NB4 (cell line): ENCODE measurements at places on chromosomes 3 and 15.

DNA sequence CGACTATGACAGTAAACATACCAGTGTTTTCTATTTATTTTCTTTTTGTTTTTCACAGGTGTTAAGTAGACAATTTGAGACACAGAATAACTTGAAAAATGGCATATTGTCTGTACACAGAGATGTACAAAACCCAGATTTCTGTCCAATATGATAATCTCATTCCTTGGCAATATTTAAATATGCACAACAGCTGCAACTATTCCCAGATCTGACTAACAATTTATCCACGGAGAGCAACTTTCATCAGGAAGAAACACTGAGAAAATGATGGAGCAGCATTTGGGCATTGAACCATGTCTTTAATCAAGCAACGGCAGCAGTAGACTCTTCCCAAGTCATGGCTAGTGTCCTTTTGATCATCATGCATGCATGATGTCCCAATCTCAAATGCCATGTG, 452.6 kb downstream of the ZPLD1 start:
- DNase-seq: no peak

DNA sequence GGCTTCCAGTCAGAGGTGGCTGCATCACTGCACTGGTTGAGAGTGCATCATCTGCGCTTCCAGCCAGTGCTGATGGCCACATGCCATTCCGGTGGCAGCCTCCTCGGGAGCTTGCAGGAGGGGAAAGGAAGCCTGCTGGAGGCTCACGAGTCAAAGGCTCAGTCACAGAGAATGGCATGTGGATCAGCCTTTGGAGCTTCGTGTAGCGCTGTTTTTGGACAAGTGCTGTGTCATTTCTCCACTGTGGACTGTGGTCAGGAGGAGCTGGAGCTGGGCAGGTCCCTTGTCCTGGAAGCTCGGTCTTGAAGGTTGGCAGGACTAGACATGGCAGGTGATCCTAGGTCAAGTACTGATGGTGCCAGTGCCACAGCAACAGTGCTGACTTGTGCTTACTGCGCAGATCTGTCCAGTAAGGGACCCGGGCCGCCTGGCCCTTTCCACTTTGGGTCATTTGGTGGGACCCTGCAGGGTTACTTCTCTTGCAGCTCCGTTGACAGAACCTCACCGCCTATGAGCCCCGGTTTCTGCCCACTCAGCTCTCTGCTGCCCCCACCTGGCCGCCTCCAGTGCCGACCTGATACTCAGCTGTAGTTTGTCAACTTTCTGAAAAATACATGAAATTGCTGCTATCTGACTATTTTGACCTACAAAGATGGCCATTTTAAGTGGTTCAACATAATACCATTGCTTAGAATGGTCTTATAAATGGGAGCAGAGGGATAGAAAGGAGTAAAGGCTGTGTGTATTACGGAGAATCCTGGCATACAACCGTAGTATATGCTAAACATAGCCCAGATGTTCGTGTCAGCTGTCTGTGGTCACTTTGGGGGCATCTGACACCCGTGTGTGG, 27.6 kb upstream of the TRPM1 start:
- peak; percentile 79 for DNase-seq

DNA sequence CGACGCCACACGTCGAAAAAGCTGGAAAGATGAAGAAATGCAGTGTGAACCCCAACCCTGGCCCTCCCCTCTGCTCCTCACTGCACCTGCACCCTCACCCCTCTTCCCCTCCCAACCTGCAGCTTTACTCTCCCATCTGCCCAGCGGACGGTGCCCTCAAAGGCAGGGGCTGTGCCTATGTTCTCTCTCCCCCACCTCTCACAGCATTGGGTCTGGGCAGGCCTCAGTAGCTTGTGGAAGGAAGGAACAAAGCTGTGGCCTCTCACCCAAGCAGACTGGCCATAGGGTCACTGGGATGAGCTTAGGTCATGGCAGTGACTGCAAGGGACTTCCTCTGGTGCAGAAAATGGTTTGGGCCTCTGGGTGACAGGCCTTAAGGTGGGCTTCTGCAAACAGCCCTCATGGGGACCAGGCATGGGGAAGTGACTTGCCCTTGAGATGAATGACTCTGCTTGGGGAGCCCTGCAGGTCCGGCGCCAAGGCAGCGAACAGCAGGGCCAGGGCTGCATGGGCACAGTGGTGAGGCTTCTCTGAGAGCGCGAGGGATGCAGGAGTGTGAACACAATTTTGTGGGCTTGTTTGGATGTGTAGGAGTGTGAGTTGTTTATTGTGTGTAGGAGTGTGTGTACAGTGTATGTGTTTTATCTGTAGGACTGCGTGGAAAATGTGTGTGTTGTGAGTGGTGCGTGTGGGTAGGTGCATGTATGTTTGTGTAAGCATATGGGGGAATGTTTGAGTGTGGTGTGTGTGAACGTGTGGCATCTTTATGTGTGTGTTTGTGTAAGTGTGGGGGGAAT, 29.2 kb downstream of the SRPRB start:
- no peak for DNase-seq

GRCh38 chr3:46970391-46971091, 6.0 kb downstream of the CCDC12 start:
- no peak for DNase-seq

- DNase-seq: no peak
Measured at GRCh38 chr3:101868534-101869464, 19.5 kb downstream of the NFKBIZ start.

- peak; percentile 29 for DNase-seq
Measured at GRCh38 chr3:19348941-19349564, 200.7 kb downstream of the KCNH8 start.

DNA sequence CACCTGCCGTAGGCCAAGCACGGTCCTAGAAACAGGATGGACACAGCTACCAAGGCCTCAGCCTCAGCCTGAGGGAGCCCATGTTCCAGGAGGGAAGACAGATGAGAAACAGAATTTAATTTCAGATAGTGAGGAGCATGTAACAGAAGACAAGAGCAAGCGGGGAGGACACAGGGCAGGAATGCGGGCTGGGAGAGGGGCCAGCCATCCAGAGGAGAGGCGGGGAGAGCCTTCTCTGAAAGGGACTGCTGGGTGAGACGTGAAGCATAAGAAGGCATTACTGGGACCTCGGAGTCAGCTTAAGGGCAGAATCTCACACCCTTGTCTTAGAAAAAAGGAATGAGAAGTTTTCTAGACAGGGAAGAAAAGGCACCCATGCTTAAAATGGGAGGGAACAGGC, 271.7 kb upstream of the NSMCE3 start:
- DNase-seq: no peak

- no peak for DNase-seq
Measured at GRCh38 chr3:142285083-142285517, 59.7 kb upstream of the GK5 start.

DNA sequence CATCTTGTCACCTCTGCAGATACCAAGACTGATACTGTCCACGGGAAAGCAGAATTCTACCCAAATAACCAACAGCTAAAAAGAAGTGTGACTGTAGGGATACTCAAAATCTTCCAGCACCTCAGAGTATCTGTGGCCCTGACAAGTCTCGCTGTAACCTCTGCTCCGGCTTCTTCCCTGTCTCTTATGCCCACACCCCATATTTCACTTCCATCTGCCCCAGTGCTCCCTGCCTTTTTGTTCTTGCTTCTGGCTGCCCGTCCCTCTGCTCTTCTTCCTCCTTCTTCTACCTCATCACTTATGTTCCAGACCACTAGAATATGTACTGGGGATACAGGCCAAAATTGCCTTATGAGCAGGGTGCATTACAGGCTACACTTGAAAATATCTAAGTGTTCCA, 45.4 kb downstream of the CRTAP start:
- no peak for DNase-seq

GRCh38 chr15:66670762-66671580, 31.1 kb upstream of the SMAD6 start:
- no peak for DNase-seq

DNA sequence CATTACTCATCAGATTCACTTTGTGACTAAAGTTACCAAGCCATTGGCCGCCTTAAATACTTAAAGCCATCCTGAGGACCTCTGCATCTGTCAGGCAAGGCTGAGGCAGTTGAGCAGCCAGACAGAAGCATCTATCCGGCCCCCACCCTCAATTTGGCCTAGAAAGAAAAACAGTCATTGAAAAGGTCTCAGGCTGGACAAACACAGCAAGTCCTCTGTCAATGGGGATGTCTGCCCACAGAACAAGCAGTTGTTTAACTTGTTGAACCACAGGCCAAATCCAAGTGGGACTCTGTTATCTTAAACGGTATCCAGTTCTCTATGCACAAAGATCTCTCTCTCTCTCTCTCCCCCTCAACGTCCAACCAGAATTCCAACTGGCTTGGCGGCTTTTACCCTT, 2.8 kb downstream of the ZIC4 start:
- DNase-seq: no peak

DNA sequence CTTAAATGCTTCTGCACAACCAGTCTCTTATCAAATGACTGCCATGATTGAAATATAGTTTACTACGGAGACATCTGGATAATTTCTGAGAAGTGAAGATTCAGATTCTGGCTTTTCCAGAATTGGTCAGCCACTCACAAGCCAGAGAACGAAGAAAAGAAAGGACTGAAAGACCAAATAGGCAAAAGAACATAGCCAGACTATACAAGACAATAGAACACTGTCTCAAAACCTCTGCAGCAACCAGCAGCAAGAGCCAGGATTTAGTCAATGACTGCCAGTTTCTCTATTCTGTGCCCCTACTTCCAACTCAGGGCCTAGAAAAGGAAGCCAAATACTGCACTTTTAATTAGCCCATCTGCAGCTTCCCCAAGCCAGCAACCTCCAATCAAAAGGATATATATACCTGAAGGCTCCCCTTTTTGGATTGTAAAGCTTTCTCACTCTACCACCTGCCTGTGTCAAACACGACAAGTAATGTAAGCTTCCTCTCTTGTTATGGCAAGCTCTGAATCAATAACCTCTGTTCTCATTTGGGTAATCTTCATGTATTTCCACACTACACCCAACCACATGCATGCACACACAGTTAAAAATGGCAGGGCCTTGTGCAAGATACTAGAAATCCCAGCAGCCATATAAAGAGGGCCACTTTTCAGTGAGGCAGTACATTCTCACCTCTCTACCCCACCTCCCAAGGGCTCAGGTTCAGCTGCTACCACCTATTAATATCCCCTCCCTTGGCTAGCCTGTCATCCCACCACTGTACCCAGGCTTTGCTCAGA, 97.1 kb downstream of the ERC2 start:
- no peak for DNase-seq

- DNase-seq: no peak
Measured at GRCh38 chr3:179676081-179676480, 23.2 kb downstream of the USP13 start.

GRCh38 chr3:168021737-168022450, 73.8 kb downstream of the GOLIM4 start:
- DNase-seq: no peak

DNA sequence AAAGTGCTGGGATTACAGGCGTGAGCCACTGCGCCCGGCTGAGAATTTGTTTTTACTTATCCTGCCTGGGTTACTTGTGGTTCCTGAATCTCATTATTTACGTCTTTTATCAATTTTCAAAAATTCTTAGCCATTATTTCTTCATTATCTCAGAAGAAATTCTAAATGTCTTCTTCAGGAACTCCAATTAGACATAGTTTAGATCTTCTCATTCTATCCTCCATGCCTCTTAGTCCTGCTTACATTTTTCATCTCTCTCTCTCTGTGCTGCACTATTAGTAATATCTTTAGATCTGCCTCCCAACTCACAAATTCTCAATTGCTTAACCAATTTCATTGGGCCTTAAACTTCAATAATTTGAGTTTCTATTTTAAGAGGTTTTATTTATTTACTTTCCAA, 124.4 kb upstream of the MRPS22 start:
- DNase-seq: no peak

- DNase-seq: no peak
Measured at GRCh38 chr3:99418209-99418635, 220.2 kb upstream of the COL8A1 start.

GRCh38 chr15:85154061-85154460, 172.4 kb downstream of the PDE8A start:
- no peak for DNase-seq

- DNase-seq: no peak
Measured at GRCh38 chr3:76565496-76566210, 474.2 kb upstream of the ROBO2 start.

- DNase-seq: no peak
Measured at GRCh38 chr15:99411234-99411633, 154.6 kb upstream of the MEF2A start.

DNA sequence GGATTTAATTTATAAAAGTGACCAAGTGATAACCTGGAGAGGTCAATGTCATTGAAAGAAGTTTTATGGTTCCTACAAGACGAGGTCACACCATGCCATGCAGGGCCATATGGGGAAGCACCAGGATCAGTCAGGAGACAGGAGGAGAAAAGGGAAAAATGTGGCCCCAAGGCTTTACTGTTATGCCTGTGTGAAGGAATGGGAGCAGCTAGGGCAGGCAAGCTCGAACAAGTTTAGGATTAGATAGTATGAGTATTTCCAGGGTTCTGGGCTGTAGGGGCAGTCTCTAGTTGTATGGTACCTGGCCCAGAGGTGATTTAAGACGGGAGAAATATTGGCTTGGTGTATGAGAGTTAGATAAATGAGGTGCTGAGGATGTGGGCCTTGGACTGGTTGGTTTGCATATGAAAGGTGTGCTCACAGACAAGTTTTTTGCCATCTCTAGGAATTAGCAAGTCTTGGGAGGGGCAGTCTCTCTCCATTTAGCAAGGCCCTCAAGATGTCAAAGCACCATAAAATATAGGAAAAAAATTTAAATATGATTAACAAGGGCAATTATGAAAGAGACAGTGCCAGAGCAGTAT, 36.3 kb upstream of the DCLK3 start:
- no peak for DNase-seq

DNA sequence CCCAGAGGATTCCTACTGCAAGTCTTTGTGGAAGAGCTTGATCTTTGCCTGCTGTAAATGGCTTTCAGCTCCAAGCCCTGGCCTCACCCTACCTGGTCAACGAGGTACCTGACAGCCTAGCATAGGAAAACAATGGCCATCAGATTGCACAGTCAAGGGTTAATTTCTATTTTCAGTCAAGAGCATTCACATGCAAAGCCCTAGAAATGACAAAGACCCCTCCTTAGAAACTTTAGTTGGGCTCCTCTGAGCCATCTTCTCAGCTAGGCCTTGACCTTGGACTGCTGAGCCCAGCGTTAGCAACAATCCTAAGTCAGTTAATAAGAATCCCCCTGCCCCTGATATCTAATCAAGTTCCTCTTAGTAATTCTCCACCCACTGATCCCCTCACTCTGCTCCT, 18.5 kb downstream of the MESD start:
- no peak for DNase-seq

GRCh38 chr3:173529062-173529711, 131.6 kb downstream of the NLGN1 start:
- DNase-seq: peak; percentile 48

DNA sequence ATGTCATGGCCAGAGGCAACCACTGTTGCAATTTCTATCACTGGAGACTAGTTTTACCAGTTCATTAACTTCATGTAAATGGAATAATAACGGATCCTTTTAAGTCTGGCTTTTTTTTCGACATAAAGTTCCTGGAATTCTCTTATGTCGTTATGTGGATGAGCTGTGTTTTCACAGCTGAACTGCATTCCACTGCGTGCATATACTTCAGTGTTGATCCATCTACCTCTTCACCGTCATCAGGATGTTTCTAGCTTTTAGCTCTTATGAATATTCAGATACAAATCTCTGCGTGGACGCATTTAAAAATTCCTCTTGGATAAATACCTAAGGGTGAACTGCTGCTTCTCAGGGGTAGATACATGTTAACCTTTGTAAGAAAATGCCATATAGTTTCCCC, 15.6 kb upstream of the CYFIP1 start:
- DNase-seq: no peak
